Nephron progenitor cell (in vitro differentiated cells): ENCODE measurements at places on chromosomes 13 and 19.

DNA sequence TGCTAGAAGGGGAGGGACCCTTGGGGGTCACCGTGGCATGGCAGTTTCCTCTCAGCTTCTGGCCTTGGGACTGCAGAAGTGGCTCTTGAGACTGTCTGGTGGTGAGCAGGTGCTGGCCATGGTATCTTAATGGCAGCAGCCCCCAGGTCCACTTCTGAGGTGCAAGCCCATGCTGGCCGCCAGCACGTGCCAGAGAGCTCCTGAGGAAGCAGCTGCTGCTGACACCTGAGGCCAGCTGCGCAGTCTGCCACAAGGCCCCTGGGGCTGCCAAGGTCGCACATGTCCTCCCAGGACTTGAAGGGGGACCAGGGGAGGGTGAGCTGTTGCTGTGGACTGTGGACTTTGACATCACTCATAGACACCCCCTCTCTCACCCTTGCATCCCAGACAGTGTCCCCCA lies 48.0 kb downstream of the NFIX start:
- H3K4me3 ChIP-seq: no peak overlapping the region
- H3K27me3 ChIP-seq: peaks cover 98% of the 10 kb centered on the region
- no peaks in the 10 kb centered on the region for H3K36me3 ChIP-seq

GRCh38 chr13:20779405-20779804 lies 5.6 kb upstream of the EEF1AKMT1 start:
- H3K27me3 ChIP-seq: no peaks in the 10 kb centered on the region
- no peak overlapping the region for H3K27ac ChIP-seq
- no peak overlapping the region for H3K4me3 ChIP-seq
- H3K36me3 ChIP-seq: peaks cover 26% of the 10 kb centered on the region
- no peak for DNase-seq
- no peaks in the 10 kb centered on the region for H3K4me1 ChIP-seq

DNA sequence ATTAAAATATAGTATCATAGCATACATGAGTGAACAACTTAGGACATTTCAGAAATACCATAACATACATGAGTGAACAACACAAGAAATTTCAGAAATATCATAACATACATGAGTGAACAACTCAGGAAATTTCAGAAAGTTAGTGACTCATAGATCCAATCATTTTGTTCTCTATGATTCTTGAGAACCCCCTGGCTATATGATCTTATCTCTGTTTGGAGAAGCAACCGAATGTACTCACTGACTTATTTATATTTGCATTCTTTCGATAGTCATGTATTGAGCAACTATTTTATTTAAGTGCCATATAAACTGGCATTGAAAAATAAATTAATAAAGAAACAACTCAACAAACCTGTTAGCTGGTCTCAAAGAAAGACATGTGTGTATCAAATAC lies 251.1 kb downstream of the EFNB2 start:
- H3K36me3 ChIP-seq: no peaks in the 10 kb centered on the region
- no peak overlapping the region for H3K27ac ChIP-seq
- DNase-seq: no peak
- no peak overlapping the region for H3K4me3 ChIP-seq
- H3K27me3 ChIP-seq: no peaks in the 10 kb centered on the region

GRCh38 chr13:111666164-111666776 lies 345.8 kb downstream of the TEX29 start:
- H3K36me3 ChIP-seq: no peaks in the 10 kb centered on the region
- no peak overlapping the region for H3K4me3 ChIP-seq
- H3K27me3 ChIP-seq: peaks cover 17% of the 10 kb centered on the region
- H3K4me1 ChIP-seq: no peaks in the 10 kb centered on the region

GRCh38 chr13:53759016-53759415 lies 730.4 kb downstream of the OLFM4 start:
- H3K27me3 ChIP-seq: no peaks in the 10 kb centered on the region
- no peak overlapping the region for H3K27ac ChIP-seq
- no peak overlapping the region for H3K4me3 ChIP-seq
- no peak for DNase-seq
